ENCODE measurements at places on chromosomes 7 and 10.

DNA sequence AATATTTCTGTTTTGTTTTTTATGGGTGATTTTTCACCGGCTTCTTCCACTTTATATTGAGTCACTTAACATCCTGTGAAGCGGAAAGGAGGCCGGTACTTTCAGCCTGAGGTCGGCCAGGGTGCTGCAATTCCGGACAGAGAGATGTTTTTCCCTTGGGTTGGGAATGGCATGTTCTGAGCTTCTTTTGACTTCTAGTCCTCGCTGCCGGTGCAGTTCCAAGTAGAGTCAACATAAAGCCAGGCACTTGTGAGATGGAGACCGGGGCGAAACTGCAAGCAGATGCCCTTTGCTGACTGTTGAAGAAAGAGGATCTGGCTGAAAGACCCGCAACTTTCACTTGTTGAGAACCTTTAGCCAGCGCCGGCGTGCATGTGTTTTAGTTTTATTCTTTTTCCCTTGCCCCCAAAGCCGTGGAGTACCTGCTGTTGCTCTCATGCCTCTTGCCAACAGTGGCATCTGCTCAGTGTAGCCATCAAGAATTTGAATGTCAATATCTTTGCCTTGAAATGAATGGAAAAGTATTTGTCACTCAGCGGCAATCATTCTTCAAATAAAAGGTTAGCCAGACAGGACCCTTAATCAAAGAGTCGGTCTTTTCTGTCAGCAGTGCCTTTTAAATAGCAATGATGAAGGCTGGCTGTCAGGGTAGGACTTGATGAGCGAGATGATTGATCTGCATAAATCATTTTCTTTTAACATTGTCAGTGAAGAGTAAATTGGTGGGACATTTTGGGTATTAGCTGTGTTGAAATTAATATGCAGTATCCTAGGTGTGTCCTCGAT, 351.2 kb downstream of the LRMDA start:
- DNase-seq, result no peak

DNA sequence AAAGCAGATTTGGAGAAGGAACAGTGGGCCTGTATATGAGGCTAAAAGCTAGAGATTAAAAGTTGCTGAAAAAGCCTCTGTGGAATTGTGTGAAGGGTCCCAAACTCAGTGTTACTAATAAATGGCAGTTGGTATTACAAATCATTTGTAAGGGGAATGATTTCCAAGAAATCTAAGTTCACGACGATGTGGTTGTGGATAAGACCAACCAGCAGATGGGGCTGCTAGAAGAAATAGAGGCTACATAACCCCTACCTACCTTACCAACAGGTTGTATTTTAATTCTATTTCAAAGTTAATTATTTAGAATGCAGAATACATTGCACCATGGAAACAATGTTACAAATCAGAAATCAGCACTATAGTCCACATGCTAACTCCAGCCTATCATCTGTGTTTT, 377.1 kb downstream of the HPSE2 start:
- no peak for DNase-seq

DNA sequence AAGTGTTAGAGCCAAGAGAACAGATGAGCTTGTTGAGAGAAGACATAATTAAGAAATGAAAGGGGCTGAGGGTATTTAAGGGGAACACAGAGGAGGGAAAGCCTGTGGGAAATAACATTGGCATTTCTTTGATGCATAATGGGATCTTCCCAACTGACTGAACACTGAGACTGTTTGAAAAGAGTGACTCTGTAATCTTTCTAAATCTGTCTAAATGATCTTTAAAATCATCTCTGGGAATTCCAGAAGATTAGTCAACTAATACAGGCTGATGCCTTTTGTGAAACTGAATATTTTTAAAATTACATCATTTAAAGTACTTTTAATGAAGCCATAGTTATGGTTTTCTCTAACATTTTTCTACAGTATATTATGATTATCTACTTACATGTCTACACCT, 17.4 kb upstream of the SLC35G1 start:
- DNase-seq, result peak; percentile 59

- DNase-seq, result peak; percentile 69
Measured at GRCh38 chr7:101718363-101719122, 89.4 kb upstream of the MYL10 start.

DNA sequence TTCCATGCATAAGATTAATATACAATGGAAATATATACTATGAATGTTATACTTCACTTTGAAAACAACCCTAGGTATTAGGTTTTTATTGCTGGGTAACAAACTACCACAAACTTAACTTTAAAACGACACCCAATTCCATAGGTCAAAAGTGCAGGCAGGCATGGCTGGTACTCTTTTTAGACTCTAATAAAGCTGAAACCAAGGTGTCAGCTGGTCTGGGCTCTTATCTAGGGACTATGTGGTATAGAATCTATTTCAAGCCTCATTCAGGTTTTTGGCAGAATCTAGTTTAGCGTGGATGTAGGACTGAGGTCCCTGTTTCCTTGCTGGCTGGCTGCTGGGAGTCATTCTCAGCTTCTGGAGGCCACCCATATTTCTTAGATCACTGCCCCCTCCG, 65.0 kb upstream of the TMEM168 start:
- DNase-seq, result no peak

- DNase-seq, result no peak
Measured at GRCh38 chr7:25965405-25966123, 186.4 kb upstream of the NFE2L3 start.

GRCh38 chr7:140734096-140734495, 37.6 kb downstream of the NDUFB2 start:
- DNase-seq, result no peak

GRCh38 chr10:18308600-18308999, 168.4 kb downstream of the CACNB2 start:
- no peak for DNase-seq

- DNase-seq, result no peak
Measured at GRCh38 chr7:64626083-64626469, 39.9 kb upstream of the ZNF107 start.

- DNase-seq, result peak; percentile 62
Measured at GRCh38 chr7:75623390-75624133, 115.2 kb downstream of the HIP1 start.

DNA sequence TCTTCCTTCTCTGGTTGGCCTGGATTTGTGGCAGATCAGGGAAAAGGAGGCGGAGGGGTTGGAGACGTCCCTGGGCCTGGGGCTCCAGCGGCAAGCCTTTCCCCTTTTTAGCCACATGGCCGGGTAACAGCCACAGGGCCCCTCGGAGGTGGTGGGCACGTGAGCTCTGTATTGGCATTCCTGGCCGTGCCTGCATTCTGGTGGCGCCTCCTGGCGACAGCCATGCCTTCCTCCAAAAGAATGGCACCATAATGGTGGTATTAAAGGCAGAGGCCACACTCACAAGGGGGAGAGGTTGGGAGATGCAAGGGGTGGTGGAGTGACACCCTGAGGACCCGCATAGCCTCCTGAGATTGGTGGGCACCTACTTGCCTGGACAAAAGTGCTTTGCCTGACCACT, 3.0 kb upstream of the AQP1 start:
- no peak for DNase-seq

DNA sequence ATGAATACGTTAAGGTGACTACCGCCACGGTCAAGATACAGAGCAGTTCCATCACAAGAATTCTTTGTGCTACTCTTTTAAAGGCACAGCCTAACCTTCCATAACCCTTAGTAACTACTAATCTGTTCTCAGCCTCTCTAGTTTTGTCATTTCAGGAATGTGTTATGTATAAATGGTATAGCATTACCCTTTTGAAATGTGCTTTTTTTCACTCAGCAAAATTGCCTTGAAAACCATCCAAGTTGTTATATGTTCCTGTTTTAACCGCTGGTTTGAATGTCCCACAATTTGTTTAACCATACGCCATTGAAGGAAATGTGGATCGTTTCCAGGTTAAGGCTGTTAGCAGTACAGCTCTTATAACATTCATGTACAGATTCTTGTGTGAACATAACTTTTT, 32.0 kb downstream of the WAC start:
- DNase-seq, result no peak

GRCh38 chr7:14891289-14891688, 11.3 kb downstream of the DGKB start:
- no peak for DNase-seq

- no peak for DNase-seq
Measured at GRCh38 chr10:65911151-65911835, 1014.5 kb upstream of the LRRTM3 start.

GRCh38 chr10:3785851-3786271, 852 bp upstream of the KLF6 start:
- DNase-seq, result peak; percentile 44

GRCh38 chr10:71975871-71976725, 11.9 kb downstream of the CHST3 start:
- no peak for DNase-seq

DNA sequence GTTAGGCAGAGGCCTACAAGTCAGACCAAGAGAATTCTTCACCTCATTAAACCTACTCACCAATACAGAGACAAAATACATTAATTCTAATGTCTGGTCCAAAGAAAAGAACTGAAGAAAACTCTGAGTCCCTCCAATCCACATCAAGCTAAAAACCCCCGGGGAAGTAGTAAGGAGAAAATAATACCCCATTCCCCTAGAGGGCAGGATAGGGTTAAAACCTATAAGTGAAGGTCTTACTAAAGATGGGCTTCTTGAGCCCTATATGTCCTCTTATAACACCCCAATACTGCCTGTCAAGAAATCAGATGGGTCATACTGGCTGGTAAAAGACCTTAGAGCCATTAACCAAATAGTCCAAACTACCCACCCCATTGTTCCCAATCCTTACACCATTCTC, 141.3 kb upstream of the TMEM106B start:
- DNase-seq, result no peak

DNA sequence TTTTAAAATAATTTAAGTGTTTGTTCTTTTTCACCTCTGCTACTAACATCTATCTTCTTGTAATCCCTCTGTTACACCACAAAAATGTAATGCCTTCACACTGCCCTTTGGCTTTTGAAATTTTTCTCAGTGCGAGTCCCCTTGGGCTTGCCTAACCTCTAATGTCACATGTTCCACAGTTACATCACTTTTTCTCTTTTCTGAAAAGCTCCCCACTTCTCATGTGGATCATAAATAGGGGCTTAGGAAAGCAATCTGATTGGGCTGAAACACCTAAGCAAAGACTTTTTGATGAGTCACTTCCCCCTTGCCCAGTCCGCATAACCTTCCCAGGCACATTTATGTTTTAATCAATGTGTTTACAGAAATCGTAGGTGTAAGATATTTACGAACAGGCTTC, 288.2 kb downstream of the IPMK start:
- DNase-seq, result no peak

GRCh38 chr10:15661574-15661973, 58.1 kb downstream of the ITGA8 start:
- no peak for DNase-seq

DNA sequence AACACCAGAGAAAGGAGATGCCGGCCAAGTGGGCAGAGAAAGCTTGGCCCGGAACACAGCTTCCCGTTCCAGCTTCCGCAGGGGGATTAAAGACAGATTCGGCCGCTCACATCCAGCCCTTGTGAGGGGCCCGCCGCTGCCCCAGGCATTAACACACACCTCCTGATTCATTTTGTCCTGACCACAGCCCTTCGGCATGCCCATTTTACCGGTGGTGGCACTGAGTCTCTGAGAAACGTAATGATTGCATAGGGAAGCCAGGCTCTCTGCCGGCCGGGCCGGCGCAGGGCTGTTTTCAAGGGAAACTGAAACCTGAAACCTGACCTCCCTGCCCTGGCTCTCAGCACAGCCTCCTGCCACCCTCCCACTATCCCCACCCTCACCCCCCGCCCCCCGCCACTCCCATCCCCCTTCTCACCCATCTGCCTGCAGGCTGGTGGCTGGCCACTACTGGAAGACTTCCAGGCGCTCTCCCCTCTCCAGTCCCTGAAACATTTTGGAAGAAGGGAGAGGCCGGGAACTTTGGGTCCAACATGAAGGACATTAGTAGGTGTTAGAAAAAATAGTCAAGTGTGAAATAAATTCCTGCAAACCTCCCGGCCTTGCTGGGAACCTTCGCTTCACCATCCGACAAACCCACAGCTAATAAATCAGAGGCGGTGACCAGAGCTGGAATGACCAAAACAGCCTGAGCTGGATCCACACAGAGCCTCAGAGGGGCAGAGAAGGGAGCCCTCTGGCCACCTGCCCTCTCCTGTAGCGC, 83.5 kb upstream of the CUX1 start:
- peak; percentile 80 for DNase-seq

DNA sequence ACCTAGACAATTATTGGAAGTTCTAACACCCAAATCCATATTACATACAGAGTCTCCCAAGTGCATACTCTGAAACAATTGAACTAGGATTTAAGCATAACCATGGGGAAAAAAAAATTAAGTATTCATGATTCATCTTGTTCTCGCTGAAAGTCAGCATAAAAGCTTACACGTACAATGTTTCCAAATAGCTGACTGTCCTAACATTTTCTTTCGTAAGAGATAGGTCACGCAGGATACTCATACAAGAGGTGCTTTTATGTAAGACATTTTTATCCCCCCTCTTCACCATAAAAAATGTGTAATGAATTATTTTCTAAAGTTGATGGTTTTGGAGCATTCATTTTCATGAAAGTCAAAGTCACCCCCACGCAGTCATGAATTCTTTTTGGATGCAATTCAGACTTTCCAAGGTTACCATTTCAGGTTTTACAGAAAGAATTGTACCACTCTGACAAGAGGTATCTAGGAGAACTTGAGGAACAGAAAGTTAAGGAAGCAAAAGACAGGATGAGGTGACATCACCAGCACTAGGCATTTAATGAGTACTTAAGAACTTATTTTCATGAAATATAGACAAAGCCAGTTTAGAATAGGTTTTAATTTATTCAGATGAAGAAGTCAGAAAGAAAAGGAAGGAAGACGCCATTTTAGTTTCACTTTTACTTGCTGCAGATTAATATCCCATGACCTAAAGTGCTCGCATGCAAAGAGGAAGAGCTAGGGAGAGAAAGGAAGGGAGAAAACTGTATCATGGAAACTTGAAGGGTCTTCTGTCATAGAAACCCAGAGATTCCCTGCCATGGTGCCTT, 55.8 kb downstream of the TMEM26 start:
- peak; percentile 95 for DNase-seq

DNA sequence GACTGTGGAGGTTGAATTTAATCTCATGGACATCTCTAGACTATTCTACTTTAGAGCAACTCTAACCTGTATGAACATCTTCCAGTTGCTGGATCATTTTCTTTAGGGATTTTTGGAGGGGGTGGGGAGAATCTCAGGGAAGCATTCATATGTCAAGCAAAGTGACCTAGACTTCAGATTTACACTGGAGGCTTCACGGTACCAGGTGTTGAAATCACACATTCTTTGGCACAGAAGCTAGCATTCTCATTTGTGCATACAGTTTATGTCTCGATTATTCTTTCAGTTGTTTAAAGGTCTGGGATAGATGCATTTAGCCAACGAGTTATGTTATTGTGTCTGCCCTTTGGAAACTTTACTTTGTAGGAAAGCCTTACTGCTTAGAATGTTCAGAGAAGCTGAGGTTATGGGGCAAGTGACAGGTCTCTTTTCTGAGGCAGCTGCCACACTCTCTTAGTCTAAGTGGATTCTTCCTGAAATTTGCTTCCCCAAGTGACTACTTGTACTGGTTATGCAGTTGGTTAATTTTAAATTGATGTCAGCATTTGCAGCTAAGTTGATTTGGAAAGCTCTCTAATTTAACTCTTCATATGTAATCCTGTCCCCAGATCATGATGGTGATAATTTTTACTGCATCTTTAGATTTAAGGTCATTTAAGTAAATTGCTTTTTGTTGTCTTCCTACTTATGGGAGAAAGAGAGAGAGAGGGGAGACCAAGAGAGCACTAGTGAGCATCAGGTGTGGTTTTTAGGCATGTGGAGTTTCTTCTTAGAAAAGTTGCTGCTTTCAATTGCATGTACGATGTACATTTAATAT, 153.8 kb downstream of the PRKG1 start:
- DNase-seq, result no peak

GRCh38 chr7:110253093-110253492, 837.8 kb upstream of the LRRN3 start:
- no peak for DNase-seq

Data from inflammatory macrophage treated with lipopolysaccharide for 4 hours (primary cell).